ENCODE measurements at places on chromosomes 7 and 10.

DNA sequence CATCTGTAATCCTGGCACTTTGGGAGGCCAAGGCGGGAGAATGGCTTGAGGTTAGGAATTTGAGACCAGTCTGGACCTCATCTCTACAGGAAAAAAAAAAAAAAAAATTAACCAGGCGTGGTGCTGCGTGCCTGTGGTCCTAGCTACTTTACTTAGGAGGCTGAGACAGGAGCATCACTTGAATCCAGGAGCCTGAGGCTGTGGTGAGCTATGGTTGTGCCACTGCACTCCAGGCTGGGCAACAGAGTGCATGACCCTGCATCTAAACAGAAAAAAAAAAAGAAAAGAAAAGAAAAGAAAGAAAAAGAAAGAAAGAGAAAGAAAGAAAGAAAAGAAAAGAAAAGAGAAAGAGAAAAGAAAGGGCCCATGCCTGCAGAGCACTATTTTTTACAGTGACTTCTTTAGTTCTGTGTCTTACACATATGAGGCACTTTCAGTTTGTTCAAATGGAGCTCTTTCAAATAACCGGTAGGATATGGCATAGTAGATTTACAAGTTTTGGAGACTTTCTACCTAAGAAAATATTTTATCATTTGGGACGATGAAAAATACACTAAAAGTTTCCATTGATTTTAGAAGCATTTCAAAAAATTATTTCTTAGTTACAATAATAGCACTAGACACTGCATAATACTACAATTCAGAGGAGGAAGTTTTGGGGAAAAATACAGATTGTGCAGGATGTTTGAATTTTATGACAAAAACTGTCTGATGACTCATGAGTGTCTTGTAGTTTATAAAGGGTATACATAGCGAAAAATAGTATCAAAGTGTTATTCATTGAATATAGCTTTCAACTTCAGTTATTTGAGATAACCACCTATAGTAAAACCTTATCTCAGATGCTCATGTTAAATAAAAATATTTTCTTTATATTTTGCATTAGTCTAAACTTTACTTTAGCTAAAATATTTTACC is 75.9 kb downstream of the MDFIC start:
- no peak for DNase-seq

GRCh38 chr7:21939136-21939857 is 6.4 kb downstream of the CDCA7L start:
- peak; percentile 34 for DNase-seq

- no peak for DNase-seq
Observed at GRCh38 chr7:40072268-40072667, 62.2 kb downstream of the MPLKIP start.

- no peak for DNase-seq
Observed at GRCh38 chr10:34191406-34191805, 623.7 kb downstream of the PARD3 start.

DNA sequence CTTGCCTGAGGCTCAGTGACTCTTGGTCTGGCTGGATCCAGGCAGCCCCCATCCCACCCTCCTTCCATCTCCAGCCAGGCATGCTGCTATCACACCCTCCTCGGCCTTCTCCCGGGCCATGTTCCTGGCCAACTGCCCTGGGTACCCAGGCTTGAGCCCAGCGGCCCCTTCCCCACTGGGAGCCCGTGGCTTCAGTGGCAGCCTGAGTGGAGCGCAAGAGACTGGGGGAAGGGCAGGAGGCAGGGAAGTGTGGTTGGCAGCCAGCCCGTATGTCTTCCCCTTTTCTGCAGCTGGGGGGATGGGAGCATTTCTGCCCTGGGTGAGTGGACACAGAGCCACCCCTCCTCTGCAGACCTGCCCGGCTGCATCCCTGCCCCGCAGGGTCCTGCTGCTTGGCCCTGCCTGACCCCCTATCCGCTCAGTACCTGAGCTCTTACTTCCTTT is 148.5 kb downstream of the ARHGAP22 start:
- no peak for DNase-seq

GRCh38 chr7:106767078-106767477 is 98.0 kb upstream of the PIK3CG start:
- no peak for DNase-seq

DNA sequence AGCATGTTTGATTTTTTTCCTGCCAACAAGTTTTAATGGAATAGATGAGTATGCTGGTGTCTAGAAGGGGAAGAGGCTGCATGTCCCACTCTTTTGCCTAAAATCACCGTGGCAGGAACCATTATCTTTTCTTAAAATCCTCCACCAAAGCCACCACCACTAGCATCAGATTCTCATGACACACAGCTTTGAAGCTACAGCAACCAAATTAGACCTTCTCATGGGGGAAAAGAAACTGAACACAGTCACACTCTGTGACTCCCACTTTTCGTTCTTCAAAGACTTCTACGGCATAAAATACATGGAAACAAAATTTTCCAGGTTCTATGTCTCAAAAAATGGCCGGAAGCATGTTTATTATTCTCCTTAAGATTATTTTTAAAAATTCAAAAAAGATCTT is 81.8 kb downstream of the SGMS1 start:
- DNase-seq, result no peak

GRCh38 chr7:15851201-15851600 is 164.7 kb upstream of the MEOX2 start:
- no peak for DNase-seq

DNA sequence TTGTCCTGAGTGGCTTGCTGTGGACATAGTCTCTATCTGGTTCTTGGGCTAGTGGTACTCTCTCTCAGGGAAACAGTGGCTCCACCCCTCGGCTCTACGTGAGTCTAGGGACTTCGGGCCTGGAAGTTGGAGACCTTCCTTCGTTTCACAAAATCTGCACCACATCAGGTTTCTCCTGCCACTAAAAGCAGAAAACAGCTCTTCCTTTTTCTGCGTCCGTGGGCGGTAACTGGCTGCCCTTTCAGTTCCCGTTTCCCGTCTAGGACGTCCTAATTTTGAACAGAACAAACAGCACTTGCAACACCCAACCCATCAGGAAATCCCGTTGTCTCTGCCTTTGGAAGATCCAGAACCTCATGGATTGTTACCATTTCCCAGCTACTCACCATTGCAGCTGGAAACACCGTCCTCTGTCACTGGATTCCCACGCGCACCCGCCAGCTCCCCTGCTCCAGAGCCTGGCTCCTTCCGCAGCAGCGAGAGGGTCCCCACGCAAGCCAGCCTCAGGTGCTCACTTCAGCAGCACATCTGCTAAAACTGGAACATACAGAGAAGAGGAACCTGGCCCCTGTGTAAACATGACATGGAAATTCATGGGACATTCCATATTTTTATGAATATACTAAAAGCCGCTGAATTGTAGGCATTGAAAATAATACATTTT is 311.4 kb upstream of the AKR1E2 start:
- DNase-seq, result no peak

DNA sequence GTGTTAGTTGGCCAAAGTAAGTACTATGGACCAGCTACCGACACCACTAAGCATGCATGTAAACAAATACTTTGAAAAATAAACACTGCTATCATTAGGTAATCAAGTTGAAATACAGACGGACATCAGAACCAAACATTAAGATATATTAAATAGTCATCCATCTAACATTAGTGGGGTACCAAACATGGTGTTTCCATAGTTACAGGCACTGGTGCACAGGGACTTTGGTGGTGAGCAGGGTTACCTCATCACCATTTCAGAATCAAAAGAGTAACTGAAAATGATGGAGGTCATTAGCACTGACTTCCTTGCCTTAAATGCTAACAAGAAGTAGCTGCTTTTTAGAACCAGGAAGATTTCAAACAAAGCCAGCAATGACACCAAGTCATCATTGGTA is 23.9 kb downstream of the EBLN1 start:
- no peak for DNase-seq

- no peak for DNase-seq
Observed at GRCh38 chr7:133934262-133934976, 192.7 kb upstream of the LRGUK start.

DNA sequence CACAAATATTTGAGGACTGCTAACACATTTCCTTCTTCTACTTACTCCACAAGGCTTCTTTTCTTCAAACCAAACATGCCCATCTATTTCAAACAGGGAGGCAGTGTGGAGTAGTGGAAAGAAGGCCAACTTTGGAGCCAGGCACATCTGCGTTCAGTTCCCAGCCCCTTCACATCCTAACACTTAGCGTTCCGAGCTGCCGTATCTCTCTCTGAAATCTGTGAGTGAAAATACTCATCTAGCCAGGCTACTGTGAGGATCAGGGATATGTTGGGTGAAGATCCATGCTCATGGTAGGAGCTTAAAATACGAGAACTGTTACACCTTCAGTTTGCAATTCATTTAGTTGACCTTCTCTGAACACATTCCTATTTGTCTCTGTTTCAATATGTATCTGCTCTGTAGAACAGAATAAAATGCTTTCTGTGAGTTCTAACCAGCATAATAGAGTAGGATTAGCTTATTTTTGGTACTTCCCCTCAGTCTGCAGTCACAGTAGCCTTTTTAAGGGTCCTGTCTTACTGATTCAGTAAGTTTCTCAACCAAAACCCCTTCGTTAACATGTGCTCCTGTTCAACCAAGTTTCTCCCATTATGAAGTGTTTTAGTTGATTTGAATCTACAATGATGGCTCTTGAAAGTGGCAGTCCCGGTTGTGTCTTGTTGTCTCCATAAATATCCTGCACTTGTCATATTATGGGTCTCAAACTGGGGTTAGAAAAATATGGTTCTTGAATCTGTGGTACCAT is 3.3 kb upstream of the MEST start:
- DNase-seq, result no peak

DNA sequence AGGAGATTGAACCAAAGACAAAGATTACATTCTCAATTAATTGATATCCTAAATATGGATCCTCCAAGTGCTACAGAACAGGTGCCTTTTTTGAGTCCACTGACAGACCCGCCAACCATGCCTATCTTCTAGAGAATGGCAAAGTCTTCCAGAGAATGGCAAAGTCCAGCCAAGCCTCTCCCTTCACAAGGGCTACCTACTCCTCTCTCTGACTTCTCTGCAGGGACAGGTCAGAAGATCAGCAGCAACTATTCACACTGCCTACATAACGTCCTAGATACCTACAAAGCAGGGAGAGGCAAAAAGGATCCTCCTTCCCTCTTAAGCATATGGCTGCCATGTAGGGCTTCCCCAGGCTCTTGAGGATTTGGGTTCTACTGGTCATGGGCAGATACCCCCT is 12.4 kb downstream of the UBE2H start:
- DNase-seq, result no peak

GRCh38 chr7:45028138-45028919 is 28.3 kb downstream of the CCM2 start:
- no peak for DNase-seq

DNA sequence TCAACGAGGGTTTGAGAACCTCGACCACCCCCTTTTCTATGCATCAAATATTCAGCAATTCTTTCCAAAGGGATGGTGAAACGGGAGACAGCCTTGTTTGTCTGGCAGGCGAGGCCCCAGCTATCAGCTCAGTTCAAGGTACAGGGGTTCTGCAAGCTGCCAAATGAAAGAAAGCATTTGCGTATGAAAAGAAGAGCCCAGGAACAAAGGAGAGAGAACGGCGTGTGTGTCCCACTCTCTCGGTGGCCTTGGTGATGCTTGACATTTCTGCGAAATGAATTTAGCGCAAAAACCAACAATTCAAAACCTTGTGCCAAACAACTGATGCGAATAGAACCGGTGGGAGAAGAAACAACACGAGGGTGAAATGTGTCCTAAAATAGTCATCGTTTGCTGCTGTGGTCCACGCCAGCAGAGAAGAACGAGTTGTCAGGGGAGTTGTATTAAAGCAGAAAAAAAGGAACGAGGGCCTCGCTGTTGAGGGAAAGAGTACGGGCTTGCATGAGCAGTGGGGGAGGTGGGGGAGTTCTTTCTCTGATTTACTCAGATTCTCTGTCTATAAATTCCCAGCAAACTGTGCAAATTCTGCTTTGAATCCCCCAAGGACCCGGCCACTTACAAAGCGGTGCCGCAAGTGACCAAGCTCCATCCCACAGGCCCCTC is 97.7 kb downstream of the TMEM130 start:
- DNase-seq, result no peak

- no peak for DNase-seq
Observed at GRCh38 chr7:105352901-105353668, 35.6 kb downstream of the SRPK2 start.

DNA sequence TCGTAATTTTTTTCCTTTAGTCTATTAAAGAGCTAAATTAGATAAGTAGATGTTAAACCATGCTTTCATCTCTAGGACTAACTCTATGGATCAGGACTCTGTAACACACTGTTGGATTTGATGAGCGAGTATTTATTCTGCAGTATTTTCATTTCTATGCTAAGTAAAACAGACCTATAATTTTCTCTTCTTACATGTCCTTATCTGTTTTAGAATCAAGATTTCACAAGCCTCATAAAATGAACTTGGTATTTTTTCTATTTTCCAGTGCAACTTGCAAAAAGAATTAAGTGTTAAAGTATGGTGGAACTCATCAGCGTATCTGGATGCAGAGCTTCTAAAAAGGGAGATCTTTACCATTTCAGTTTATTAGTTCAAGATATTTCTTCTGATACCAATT is 2.4 kb downstream of the CACUL1 start:
- DNase-seq, result no peak

DNA sequence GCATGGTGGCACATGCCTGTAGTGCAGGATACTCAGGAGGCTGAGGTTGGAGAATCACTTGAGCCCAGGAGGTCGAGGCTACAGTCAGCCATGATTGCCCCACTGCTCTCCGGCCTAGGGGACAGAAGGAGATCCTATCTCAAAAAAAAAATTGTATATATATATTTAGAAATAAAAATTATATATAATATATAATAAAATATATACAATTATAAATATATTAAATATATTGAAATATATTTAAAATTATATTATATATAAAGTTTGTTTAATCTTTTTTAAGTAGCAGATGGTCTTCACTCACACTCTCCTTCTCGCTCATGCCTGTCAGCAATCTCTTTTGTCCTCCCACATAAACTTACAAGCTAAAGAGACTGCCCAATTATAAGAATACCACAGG is 58.5 kb downstream of the LMBR1 start:
- no peak for DNase-seq

DNA sequence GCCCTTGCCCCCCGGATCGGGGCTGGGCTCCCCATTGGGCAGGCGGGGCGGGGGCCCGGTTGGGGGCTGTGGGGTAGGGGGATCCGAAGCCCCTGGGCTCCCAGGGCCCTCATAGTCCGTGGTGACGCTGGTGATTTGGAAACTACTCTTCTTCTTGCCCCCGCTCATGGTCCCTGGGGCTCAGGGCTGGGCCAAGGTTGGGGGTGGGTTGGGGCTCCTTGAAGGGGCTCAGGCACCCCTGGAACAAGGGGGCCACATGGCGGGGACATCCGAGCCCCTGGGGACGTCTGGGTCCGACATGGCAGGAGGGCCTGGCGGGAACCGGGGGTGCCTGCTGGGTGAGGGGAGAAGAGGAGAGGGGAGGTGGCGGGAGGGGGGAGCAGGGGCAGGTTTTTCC is 1.1 kb downstream of the TSC22D4 start:
- no peak for DNase-seq

- DNase-seq, result no peak
Observed at GRCh38 chr7:35019801-35020200, 17.5 kb downstream of the DPY19L1 start.

Data from activated naive CD4-positive, alpha-beta T cell treated with Interleukin-2 at 50 U/mL for 16 hours (primary cell).